NCI-H187 (cell line): ENCODE measurements at places on chromosomes 13 and 19.

GRCh38 chr13:106593132-106593531 is 25.2 kb upstream of the ARGLU1 start:
- no peak for DNase-seq

- DNase-seq = no peak
Observed at GRCh38 chr13:39318161-39318560, 279.9 kb downstream of the NHLRC3 start.

GRCh38 chr13:43879755-43880181 is at the start of gene LACC1:
Gene LACC1 (plus strand): TSS chr13:43879904. CDS start chr13:43880986, 1,082 bp downstream.
- DNase-seq = peak; percentile 20

DNA sequence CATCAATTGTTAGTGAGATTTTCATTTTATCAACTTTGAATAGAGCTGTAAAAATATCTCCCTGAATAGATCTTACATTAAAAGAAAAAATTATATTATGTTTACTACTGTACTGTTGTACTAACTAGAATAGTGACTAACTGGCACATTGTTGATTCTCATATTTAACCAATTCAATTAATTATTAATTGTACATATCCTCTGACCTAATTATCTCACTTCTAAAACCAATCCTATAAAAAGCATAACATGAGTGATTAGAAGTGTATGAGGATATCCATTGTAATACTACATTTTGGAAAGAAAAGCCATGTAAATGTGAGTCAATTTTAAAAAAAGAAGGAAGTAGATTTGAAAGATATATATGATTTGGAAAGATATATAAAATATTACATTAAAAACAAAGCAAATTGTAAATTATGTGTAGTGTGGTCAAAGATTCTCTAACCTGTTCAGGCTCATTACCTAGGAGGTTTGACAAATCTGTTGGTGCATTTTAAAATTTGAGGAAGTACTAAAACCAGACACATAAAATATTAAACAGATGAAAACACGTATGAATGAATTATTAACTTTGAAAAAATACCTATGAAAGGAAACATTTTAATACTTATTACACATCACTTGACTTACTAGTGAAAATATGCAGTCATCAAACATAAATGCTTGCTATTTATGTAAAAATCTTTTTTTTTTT is 829.8 kb upstream of the SLC10A2 start:
- DNase-seq = no peak

GRCh38 chr13:110006304-110006703 is 219.9 kb upstream of the IRS2 start:
- DNase-seq = no peak

DNA sequence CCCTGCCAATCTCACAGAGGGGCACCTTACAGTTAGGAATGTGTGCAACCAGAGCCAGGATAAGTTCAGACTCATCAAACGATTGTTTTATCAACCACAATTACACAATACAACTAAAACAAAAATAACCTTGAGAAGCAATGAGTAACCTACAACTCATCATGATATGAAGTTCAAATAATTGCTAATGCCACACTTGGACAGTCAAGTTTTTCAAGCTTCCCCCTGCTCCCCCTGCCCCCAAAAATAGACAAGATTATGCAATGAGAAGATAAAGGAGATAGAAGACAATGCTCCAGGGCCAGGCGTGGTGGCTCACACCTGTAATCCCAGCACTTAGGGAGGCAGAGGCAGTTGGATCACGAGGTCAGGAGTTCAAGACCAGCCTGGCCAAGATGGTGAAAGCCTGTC is 13.6 kb upstream of the KPNA3 start:
- no peak for DNase-seq
